NCI-H1105 (cell line): ENCODE measurements at places on chromosomes 3 and 15.

- DNase-seq, result no peak
Observed at GRCh38 chr3:113062705-113063104, 71.9 kb downstream of the GTPBP8 start.

DNA sequence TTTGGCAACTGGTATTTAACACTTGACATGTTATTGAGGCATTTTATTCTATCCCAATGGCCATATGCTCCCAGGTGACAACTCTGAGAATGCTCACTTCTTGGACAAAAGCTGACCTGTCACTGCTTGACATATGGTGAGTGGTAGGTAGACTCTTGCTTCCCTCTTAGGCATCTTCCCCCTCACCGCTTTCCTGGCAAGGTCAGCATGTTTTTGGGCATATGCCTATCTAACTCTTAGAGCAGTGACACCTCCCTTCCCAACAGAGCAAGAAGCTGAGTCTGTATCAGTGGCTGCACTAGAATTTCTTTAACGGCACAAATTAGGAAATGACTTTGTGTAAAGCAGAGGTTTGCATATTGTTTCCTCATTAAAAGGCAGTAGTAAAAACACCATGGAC lies 300.7 kb downstream of the OXSM start:
- no peak for DNase-seq

- no peak for DNase-seq
Observed at GRCh38 chr15:39624806-39625205, 43.9 kb downstream of the THBS1 start.

DNA sequence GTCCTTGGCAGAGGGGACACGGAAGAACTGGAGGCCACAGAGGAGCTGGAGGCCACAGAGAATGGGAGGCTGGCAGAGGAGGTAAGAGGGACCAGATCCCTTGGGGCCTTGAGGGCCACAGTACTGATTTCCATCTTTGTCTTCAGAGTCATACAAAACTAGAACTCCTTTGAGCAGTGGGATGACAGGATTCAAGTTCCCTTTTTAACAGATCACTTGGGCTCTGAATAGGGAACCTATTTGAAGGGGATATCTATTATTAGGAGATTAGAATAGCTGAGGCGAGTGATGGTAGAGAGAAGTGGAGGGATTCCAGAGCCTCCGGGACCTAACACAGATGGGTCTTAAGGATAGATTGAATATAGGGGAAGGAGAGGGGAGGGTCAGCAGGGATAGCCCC lies 55.7 kb downstream of the OXNAD1 start:
- no peak for DNase-seq

DNA sequence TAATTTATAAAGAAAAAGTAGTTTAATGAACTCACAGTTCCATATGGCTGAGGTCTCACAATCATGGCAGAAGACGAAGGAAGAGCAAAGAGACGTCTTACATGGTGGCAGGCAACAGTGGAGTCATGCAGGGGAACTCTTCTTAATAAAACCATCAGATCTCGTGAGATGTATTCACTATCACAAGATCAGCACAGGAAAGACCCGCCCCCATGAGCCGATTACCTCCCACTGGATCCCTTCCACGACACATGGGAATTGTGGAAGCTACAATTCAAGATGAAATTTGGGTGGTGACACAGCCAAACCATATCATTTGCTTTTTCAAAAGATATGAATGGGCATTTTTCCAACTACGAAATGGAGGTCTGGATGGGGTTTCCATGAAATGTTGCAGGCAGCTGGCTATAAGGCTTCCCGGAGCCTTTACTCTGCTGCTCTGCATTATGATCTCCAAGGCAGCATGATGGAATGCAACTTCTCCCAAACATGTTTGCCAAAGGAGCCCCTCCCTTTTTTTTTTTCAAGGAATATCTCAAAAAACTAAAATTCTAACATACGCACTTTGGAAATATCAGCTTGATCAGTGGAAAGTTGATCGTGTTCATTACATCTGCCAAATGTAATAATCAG lies 189.7 kb downstream of the MEX3B start:
- DNase-seq, result no peak

- no peak for DNase-seq
Observed at GRCh38 chr15:77354063-77354462, 65.8 kb downstream of the PEAK1 start.

- DNase-seq, result no peak
Observed at GRCh38 chr15:61624950-61625349, 395.8 kb upstream of the RORA start.

DNA sequence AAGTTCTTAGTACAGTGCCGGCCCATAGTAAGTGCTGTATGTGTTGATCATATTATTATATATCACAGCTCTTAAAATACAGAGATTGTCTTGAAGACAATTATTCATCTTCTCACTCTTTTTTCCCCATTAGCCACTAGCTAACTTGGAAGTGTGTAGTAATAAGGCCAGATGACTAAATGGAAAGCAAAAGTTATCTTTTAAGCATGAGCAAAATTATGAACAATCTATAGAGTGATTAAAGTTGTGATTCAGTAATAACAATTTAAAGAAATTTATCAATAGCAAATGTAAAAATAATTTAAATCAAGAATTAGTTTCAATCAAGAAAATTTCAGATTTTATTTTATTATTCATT lies 630.9 kb upstream of the TBL1XR1 start:
- DNase-seq, result no peak

DNA sequence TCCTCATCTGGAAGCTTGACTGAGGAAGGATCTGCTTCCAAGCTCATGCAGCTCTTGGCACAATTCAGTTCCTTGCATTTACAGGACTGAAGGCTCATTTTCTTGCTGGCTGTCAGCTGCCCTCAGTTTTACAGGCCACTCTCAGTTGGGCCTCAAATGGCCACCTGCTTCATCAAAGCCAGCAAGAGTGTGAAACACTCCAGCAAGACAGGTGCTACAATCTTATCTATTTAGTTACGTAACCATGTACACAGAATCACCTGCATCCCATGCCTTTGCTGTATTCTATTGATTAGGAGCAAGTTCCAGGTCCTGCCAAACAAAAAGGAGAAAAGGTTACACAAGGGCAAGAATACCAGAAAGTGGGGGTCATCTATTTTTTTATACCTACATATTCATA lies 40.8 kb downstream of the RHCG start:
- no peak for DNase-seq

- no peak for DNase-seq
Observed at GRCh38 chr15:40743485-40743901, 11.6 kb downstream of the RMDN3 start.

- DNase-seq, result no peak
Observed at GRCh38 chr15:67520321-67521028, 456 bp upstream of the C15orf61 start.

DNA sequence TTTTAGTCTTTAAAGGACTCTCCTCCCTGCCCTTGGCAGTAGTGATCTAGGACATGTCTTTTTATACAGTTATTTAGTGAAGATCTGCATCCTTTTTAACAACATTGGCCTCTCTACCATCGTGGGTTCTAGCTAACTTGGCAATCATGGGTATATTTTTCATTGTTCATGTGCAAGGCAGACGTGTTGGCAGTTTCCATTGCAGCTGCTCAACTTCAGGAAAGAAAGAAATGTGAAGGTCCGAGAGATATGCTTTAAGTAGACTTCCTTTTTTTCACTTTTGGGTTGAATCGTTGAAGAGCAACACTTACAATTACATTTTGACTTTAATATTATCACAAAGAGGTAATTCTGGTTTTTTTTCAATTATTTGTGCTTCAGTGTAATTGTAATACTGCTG lies 172.6 kb downstream of the SATB1 start:
- DNase-seq, result no peak

GRCh38 chr3:157136647-157137387 lies 23.1 kb downstream of the CCNL1 start:
- no peak for DNase-seq

- no peak for DNase-seq
Observed at GRCh38 chr15:69756440-69756839, 303.8 kb downstream of the RPLP1 start.

- no peak for DNase-seq
Observed at GRCh38 chr15:38070778-38071177, 136.3 kb downstream of the TMCO5A start.

DNA sequence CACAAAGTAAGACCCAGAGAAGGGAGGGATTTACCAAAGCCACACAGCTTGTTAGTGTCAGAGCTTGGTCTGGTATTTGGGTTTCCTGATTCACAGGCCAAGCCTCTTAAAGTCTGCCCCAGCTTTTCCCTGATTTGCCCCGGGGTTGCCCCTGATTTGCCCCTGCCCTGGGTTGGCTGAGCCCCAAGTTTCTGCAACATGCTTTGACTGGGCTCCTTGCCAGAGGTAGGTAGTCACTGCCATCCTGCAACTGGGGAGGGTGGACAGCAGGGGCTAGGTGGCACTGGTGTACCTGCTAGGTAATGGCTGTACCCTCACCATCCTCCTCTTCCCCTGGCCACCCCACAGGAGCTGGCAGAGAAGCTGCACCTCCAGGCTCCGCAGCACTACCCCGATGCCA lies 2.5 kb downstream of the MPI start:
- no peak for DNase-seq

DNA sequence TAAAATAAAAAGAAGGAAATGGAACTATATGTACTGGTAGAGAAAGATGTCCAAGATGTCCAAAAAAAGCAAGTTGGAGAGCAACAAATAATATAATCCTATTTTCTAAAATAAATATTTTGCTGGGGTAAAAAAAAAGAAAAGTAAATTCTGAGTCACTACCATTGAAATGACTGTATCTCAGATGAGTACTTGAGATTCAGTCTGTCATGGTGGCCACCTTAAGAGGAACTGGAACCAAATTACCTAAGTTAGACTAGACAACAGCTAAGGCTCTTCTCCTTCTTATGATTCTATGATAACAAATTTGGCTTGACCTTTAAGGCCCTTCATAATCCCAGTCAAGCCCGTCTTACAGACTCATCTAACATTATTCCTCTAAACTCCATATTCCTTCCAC lies 270.6 kb upstream of the HES1 start:
- no peak for DNase-seq

DNA sequence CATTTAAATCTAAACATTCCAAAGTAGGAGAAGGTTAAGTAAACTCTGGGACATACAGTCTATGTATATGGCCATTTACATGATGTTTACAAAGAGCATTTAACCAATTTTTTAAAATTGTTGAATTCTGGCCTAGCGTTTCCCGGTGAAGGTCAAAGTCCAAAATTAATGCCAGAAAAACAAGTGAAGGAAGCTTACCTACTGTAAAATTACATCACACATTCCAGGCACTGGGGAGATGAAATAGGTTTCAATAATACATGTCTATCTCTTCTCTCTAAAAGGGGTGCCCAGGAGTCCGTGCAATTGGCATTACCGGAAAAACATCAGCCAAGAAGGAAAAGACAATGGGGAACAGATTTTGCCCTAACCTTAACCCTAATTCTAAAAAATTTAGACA lies 358.8 kb downstream of the VPS13C start:
- DNase-seq, result no peak

- DNase-seq, result no peak
Observed at GRCh38 chr3:46710229-46710628, 7.4 kb downstream of the PRSS50 start.

- DNase-seq, result no peak
Observed at GRCh38 chr15:79933231-79933630, 36.4 kb upstream of the MTHFS start.

DNA sequence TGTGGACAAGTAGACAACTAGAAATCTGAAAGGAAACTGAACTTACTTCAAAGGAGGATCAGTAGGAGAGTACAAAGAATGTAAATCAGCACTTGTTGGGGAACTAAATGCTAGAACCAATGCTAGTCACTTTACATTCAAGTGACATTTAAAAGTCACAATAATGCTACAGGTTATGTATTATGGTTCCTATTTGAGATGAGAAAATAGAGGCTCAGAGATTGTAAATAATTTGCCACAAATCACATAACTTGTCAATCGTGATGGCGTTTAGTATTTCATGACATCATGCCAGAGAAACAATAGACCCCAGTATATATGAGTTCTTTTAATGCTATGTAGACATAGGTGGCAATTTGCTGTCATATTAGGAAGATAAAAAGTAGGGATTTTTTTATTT lies 467.8 kb upstream of the CBLB start:
- no peak for DNase-seq

- no peak for DNase-seq
Observed at GRCh38 chr3:59843821-59844220, 794.0 kb upstream of the CFAP20DC start.

DNA sequence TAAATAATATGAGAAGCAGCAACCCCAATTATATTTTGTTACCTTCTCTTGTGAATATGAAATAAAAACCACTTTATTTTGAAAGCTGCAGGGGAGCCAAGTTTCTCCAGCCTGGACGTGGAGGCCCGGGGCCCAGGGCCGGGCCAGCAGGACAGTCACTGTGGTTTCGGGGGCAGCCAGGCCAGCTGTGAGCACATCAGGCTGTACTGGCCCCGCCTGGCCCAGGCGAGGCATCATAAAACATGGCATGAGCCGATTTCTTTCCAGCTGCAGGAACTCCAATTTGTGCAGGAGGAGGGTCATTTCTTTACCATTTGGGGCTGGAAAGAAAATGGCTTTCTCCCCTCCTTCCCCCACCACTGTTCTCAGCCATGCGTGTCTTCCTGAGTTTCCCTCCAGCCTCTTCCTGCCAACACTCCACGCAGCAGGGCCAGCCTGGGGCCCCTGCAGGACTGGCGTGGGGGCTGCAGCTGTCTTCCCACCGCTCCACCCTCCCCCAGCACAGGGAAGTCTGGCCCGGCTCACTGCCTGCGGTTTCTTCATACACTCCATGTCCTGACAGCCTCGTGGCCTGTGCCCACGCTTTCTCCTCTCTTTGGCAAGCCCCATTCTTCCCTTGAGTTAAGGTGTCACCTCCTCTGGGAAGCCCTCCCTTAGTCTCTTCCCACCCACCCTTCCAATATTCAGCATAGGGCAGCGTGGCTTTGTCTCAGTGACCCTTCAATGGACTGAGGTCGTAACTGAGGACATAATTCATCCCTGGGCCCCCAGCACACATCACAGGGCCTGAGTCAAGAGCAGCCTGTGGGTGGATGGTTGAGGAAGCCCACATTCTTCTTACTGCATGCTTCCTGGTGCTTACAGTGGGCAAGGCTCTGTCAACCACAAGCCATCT lies 135.8 kb downstream of the CHSY1 start:
- DNase-seq, result no peak

GRCh38 chr3:142436951-142437585 lies 10.8 kb downstream of the XRN1 start:
- no peak for DNase-seq

- DNase-seq, result no peak
Observed at GRCh38 chr3:69370156-69370883, 15.6 kb downstream of the FRMD4B start.

- DNase-seq, result no peak
Observed at GRCh38 chr3:46107682-46108081, 80.4 kb upstream of the XCR1 start.

DNA sequence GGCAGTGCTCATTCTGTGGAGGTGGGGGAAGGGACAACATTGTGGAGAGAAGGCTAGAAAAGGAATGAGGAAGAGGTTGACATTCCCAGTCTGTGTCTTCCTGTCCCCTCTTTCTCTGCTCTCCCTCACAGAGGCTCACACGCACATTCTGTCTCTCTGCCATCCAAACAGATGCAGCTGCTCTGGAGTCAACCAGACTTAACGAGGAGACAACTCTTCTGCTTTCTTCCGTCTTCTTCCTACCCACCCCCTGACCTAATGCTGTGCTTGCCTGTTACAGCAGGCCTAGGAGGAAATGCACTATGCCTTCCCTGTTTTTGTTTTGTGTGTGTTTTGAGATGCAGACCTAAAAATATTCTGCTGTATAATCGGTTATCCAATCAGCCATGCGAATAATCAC lies 121.9 kb downstream of the CACNA1D start:
- no peak for DNase-seq

- DNase-seq, result no peak
Observed at GRCh38 chr3:192122832-192123594, 604.3 kb downstream of the FGF12 start.
